ENCODE measurements at places on chromosomes 4 and X.

GRCh38 chr4:185529413-185529812, 5.9 kb downstream of the PDLIM3 start:
- no peak for DNase-seq

- no peak for DNase-seq
These were observed 299.1 kb downstream of the ARHGAP24 start for GRCh38 chr4:85774000-85774399.

GRCh38 chrX:40496728-40497127, 84.0 kb upstream of the ATP6AP2 start:
- DNase-seq = no peak

GRCh38 chr4:156756118-156756517, 215.5 kb downstream of the PDGFC start:
- DNase-seq = no peak

DNA sequence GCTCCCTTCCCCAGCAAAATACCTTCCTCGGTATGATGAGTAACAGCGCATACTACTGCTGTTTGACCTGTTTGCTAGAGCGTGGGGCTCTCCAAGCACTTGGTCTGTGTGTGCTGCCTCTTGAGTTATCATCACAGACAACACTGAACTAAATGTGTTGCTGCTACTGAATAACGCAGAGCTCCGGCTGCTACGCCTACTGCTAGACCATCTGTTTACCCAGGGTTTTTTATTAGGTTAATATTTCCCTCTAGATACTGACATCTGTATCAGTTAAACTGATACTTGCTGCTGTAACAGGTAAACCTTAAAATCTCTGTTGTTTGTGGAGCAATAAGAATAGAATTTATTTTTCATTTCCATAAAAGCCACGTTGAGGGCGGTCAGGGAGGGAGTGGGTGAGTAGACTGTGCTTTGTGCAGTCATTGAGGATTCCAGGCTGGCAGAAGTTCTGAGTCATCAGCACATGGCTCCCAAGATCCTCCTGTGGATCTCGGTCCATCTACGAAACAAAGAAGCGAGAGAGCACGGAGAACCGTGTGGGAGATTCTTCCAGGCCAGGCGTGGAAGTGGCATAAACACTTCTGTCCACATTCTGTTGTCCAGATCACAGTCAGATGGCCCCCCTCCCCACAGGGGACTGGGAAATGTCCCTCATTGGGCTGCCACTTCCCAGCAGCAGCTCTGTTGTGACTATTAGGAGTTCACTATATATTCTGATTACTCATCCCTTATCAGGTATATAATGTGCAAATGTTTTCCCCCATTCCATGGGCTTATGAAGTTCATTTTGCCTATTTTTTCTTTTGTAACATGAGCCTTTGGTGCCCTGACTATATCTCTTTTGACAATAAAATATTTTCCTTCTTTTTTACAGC, 14.1 kb downstream of the GRK4 start:
- DNase-seq = no peak

DNA sequence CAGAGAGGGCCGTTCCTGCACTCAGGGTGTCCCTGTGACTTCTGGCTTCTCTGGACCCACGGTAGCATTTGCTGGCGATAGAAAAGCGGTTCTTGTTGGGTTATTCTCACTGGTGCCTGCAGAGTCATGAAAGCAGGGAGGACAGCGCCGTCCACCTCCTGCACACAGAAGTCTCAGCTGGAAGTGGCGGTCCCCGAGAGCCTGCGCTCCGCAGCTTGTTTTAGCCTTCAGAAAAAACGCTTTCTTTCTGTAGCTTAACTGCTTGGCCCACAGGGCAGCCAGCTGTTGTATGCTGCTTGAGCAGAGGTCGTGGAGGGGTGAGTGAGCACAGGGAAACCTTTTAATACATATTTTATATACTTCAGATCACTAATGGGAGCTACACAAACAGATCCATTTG, 400.7 kb upstream of the FAT1 start:
- DNase-seq = no peak

GRCh38 chr4:95728145-95728544, 111.7 kb upstream of the PDHA2 start:
- DNase-seq = no peak

- no peak for DNase-seq
These were observed 598.7 kb downstream of the EPHA5 start for GRCh38 chr4:65071564-65071963.

- no peak for DNase-seq
These were observed 188.2 kb downstream of the SOWAHB start for GRCh38 chr4:76709772-76710090.

DNA sequence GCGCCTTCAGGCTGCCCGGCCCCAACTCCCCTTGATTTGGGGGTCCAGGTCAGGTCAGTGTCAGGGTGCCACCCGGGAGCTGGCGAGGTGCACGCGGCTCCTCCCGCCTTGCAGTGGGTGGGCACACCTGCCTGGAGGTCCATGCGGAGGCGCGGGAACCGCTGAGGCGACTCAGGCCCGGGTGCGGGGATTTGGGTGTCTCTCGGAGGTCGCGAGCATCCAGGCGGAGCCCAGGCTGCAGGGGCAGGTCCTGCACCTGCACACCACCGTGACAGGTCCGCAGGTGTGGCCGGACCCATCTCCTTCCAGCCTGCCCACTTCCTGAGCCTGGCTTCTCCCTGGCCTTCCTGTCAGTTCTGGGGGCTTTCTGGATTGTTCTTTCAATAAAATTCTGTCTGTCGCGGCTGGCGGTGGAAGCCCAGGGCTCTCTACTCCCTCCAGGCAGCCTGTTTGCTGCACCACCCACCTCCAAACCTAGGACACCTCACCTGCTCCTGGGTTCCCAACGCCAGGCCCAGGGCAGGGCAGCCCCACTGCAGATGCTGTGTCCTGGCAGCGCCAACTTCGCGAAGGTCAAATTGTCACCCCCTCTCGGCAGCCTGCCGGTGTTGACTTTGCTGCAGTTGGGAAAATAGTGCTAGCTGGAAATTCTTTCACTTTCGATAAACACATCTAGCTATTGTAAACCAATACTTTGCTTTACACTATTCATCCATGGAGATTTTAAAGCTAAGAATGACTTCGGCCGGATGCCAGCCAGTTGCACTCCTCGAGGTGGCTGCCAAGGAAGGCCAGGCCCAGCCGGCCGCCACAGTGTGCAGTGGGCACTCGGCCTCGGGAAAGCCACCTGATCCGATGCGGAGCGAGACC, 35.9 kb downstream of the FGFRL1 start:
- DNase-seq = peak; percentile 38

DNA sequence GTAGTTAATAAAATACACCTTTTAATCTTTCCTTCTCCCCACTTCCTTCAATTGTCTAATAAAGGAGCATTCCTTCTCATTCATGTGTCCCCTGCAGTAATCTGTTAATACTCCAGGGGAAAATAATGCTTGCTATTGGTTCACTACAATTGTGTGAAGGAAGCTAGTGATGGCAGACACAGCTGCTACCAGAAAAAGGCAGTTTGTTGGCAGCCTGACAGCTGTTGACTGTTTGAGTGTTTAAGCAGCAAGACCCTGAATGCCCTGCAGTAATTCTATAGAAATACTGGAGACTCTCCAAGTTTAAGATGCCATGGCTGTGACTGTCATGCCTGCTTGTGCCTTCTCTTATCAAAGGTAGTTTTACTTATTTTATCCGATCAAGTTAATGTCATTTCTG, 359.5 kb downstream of the C4orf33 start:
- no peak for DNase-seq

GRCh38 chrX:35682476-35682875, 115.7 kb upstream of the MAGEB16 start:
- no peak for DNase-seq

- no peak for DNase-seq
These were observed 213.8 kb upstream of the LDB2 start for GRCh38 chr4:17112292-17112659.

DNA sequence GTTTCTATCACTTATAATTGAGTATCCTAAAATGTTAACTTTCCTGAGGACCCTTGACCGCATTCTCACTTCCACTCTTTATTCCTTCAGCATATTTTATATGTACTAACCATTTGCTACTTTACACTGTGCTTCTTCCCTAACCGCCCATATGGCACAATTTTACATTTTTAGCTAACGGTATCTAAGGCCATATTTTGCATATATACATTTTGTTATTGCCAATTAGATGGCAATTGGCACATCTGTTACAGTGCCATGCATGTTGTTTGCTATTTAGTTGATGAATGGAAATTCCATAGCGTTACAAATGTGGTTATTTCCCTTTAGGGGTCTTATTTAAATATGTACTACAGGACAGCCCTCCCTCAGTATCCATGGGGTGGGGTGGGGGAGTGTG, 20.0 kb upstream of the OTUD4 start:
- DNase-seq = no peak

DNA sequence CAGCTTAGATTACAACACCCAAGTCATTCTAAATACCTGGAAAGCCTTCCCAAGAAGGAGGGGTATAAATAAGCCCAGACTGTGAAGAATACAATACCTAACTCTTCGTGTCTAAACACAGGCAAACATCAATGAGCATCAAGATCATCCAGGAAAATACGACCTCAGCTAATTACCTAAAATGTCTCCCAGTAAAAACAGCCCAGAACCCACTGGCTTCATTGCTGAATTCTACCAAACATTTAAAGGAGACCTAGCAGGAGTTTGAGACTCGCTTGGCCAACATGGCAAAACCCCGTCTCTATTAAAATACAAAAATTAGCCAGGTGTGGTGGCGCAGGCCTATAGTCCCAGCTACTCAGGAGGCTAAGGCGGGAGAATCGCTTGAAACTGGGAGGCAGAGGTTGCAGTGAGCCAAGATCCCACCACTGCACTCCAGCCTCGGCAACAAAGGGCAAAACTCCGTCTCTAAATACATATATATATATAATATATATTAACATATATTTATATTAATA, 19.1 kb upstream of the HSFX4 start:
- DNase-seq = no peak

- DNase-seq = no peak
These were observed 20.8 kb upstream of the SLC10A4 start for GRCh38 chr4:48462363-48462762.
